Right renal cortex interstitium (tissue), 3 donors: ENCODE measurements at places on chromosomes 11 and 22. TPM values are rescaled to one million over a fixed set of nuclear protein-coding genes. Genes with fewer than 3 reads are reported as not detected.

Gene CALCA
- 11.1 TPM for polyA plus RNA-seq

GRCh38 chr11:59560702-59561473 is 49.5 kb downstream of the OR4D9 start:
- DNase-seq = no peak

Gene CFAP300
- polyA plus RNA-seq = 5.3 TPM

DNA sequence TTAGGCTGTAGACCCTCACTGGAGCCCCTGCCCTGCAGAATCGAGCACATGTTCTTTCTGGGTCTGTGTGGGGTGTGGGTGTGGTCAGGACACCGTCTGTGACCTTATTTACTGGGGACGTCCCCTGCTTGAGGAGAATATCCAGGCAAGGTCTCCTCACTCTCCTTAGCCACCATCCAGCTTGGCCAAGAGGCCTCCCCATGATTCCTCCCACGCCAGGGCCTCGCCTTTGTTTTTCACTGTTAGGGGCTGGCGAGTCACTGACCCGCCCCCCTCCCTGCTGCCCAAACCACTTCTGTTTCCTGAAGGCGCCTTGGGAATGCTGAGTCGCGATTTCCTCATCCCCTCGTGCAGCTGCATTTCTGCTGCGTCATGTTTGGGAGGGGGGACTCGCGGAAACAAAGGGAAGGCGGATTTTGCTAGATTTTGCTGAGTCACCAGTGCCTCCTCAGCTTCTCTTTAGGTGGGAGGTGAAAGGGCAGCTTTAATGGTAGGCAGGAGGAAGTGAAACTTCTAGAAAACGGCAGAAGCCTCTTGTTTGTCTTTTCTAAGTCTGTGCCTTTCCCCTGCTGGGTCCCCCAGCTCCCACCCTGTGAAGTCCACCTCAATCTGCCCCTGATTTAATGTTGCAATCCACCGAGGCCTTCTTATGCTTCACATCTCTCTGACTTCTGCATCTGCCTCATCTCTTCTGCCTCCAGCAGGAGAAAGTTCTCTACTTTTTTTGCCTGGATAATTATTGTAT is 4.0 kb upstream of the HMOX1 start:
- DNase-seq = peak; percentile 86

DNA sequence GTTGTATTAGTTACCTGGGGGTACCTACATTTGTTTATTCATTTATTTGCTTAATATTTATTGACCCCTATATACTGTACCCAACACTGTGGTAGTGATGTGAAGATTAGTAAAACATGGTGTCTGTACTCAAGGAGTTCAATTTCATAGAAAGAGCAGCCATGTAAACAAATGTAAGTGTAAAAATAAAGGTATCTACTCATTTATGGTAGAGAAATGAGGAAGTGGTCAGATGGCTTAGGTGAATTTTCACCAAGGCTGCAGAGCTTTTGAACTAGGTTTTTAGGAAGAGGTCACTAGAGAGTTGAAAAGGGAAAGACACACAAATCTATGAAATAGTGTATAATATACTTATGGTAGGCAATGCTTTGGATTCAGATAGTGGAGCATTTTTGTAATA is 11.1 kb downstream of the CTR9 start:
- no peak for DNase-seq

DNA sequence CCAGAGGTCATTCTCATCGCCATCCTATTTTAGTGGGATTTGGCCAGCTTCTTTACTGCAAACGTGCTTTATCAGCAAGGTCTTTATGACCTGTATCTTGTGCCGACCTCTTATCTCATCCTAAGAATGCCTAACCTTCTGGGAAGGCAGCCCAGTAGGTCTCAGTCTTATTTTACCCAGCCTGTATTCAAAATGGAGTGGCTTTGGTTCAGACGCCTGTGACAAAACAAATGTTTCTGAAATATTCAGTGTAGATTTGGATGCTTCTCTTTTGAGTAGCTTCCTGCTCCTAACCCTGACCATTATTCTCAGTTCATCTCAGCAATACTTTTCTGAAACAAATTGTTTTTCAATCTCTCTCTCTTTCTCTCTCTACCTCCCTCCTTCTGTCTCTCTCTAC is 60.1 kb downstream of the TRIM44 start:
- no peak for DNase-seq

DNA sequence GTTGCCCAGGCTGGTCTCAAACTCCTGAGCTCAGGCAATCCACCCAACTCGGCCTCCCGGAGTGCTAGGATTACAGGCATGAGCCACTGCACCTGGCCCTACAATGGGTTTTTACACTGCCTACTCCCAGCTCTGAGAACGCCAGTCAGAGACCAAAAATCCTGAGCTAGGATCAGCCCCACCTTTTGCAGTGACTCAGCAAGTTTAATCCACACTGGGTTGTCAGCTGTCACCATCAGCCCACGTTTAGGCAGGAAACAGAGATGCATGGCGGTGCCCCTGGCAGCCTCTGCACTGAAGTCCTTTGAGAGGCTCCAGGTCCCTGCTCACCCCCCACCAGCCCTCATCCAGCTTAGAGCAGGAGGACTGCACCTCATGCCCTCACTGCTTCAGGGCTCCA is 117.6 kb downstream of the ARHGAP8 start:
- DNase-seq = no peak

DNA sequence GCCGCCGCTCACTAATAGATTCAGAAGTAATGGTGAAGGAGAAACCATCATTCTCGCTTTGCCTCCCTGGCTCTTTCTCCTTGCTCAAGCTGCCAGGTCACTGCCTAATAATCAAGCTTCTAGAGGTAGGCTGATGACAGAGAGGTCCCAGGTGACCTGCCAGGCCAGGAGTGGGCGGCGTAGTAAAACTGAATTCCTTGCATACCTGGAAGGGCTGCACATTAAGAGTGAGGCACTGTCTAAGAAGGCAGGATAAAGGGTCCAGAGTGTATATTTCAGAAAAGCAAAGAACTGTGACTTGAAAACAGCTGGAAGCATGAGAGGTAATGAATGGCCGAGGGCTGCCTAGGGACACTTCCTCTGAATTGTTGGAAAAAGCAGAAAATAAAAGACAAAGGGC is 4.1 kb downstream of the SYT13 start:
- DNase-seq = no peak

- no peak for DNase-seq
Measured at GRCh38 chr22:46069521-46070214, 80.7 kb upstream of the PPARA start.

DNA sequence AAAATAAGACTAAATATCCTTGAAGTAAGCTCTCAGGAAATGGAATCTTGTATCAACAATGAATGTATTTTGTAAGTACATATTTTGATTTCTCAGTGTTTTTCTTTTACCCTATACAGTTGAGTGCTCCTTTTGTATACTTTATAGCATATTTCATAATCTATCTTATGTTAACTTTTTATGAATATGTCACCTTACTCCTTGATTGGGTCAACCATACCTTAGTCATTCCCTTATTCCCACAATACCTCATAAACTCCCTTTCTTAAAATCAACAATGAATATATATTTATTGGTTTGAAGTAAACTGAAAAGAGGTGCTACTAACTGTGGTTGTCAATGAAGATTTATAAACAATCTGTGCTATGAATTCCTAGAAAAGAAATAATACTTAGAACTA is 686.2 kb downstream of the METTL15 start:
- no peak for DNase-seq

GRCh38 chr22:46099740-46100139 is 50.6 kb upstream of the PPARA start:
- no peak for DNase-seq

Gene CDC42BPG
- 4.3 TPM for polyA plus RNA-seq

DNA sequence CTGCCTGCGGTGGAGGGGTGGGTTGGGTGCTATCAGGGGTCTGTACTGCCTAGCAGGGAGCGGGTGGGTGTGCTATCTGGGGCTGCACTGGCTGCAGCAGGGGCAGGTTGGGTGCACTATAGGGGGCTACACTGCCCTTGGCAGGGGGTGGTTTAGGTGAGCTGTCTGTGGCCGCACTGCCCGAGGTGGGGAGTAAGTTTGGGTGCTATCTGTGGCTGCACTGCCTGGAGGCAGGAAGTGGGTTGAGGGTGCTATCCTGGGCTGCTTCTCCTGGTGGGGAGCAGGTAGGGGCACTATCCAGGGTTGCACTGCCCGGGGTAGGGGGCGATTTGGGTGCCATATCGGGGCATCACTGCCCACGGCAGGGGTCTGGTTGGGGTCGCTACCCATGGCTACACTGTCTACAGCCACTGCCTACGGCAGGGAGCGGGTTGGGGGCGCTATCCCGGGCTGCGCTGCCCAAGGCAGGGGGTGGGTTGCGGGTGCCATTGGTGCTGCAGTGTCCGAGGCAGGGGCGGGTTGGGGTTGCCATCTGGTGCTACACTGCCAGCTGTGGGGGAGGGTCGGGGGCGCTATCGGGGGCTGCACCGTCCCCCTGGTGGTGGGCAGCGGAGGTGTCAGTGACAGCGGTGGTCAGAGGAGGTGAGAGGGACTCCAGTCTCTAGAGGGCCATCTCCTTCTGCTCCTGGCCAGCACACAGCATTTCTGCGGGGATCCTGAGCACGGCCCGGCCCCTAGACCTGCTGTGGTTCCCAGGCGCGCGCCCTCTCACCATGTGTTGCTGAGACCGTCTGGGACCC is 1.3 kb upstream of the RFPL2 start:
- DNase-seq = no peak

Gene MMP7
- polyA plus RNA-seq = 31.4 TPM

Gene FADS2
- 105 TPM for polyA plus RNA-seq

Gene LMNTD2
- 2.7 TPM for polyA plus RNA-seq

DNA sequence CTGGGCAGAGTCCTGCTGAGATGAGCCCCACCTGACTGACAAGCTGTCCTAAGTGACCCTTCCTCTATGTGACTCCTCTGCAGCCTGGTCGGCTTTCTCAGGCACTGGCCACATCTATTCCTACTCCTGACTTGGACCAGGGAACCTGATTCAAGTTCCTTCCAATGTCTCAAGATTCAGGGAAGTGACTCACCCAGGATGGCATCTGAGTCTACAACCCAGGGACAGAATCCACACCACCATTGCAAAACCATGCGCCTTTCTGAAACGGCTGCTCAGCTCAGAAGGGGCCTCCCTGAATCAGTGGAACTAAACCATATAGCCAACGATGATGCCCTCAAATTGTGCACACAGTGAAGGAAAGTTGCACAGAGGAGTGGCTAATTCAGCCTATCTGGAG is 63.9 kb upstream of the CSNK2A3 start:
- DNase-seq = no peak

DNA sequence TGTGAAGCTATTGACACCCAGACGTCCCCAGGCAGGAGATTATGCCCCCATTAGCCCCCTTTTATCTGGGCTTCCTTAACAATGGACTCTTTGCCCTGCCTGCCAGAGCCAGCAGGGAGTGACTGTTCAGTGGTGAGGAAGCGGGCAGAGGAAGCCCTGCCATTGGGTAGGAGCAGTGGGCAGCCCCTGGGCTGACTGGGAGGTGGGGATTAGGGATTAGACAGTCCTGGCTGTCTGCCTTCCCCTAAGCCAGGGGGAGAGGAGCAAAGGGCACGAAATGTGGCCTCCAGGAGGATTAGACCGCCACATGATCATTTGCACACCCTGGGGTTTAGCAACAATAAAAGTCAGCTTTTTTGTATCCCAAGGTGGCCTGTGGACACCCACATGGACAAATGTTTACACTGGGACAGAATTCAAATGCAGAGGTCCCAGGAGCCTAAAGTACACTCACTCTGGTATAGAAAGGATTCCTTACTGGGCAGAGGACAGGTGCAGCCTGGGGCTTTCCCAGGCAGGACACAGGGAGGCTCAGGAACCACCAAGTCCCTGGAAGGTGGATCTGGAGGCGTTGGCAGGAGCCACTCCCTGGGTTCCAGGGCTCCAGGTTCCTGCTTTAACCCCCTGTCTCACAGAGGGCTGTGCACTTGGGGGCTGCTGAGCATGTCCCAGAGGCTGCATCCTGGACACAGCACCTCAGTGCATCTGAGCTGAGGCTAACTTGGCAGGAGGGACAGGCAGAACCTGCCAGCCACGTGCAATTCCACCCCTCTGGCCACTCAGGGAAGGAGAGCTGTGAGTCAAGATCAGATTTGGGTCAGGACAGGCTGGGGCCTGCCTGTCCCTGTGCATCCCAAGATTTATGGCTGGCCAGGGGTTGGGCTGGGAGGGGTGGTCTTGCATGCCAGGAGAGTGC is 2.1 kb downstream of the PNPLA3 start:
- no peak for DNase-seq

DNA sequence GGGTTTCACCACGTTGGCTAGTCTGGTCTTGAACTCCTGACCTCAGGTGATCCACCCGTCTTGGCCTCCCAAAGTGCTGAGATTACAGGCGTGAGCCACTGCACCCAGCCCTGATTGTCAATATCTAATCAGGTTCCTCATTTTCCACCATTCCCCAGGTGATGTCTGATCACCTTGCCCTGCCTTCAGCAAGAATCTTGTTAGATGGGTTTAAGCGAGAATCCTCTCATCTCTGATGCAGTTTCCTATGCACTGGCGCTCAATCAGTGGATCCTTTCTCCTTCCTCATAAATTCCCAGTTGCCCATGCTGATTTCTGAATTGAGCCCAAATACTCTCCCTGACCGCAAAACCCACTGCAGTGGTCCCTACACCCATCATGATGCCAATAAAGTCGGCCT is 664 bp upstream of the ZC3H7B start:
- no peak for DNase-seq

DNA sequence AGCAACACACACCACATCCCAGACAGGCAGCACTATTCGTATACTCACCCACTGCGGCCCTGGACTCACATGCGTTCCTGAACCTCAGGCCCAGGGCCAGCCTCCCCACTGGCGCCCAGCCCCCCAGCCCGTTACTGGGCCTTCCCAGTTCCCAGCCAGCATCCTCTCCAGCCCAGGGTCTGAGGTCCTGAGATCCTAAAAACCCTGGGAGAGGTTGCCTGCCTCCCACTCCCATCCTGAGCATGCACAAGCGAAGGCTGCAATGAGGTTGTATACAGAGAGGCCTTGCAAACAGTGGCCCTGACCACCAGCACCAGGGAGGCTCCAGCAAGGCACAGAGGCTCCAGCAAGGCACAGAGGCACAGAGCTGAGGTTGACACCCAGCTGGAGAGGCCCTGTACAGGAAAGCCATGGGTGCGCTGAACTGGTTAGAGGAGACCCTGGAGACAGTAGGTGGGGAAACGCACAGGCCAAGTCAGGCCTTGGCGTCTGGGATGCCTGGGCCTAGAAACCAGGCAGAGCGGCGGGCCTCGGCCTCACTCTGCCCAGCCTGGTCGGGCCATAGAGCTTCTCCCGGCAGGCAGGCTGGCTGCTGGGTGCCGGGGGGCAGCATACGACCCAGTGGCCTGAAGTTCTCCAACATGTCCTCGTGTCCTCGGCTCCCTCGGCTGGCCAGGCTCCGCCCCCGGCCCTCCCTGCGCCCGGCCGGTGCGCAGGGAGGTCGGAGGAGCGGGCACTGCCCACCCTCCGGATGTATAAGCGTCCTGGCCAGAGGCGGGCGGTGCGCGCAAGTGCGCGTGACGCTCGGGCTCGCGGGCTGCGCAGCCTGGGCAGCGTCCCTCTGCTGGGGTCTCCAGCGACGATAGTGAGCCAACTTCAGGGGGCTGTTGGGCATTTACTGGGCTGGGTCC is 2.3 kb upstream of the TBX1 start:
- no peak for DNase-seq

Gene RIMBP3B
- not detected for polyA plus RNA-seq
